ENCODE measurements at places on chromosomes 2 and 18. TPM values are rescaled to one million over a fixed set of nuclear protein-coding genes. Genes with fewer than 3 reads are reported as not detected.
A peak's percentile ranks its signal among the peaks of the same experiment; 100 is the strongest.

GRCh38 chr2:176781570-176782217 lies 430.9 kb upstream of the HNRNPA3 start:
- H3K4me1 ChIP-seq, result no peaks in the 10 kb centered on the region
- H3K27ac ChIP-seq, result no peak overlapping the region
- H3K36me3 ChIP-seq, result no peaks in the 10 kb centered on the region
- H3K27me3 ChIP-seq, result no peaks in the 10 kb centered on the region
- no peak for DNase-seq

- H3K27me3 ChIP-seq, result no peaks in the 10 kb centered on the region
- DNase-seq, result no peak
- no peaks in the 10 kb centered on the region for H3K4me1 ChIP-seq
- H3K27ac ChIP-seq, result no peak overlapping the region
- no peak overlapping the region for H3K4me3 ChIP-seq
These were observed 269.0 kb downstream of the CDCA7 start for GRCh38 chr2:173623438-173624319.

GRCh38 chr2:218567797-218568189 lies 358 bp downstream of the USP37 start:
- peak overlapping the region; percentile 65 for H3K27ac ChIP-seq
- peak overlapping the region; percentile 97 for H3K4me3 ChIP-seq
- 0 out of 2 replicates have a peak, but pooled peaks cover 4% of the 10 kb centered on the region for H3K36me3 ChIP-seq
- no peaks in the 10 kb centered on the region for H3K27me3 ChIP-seq

- H3K27ac ChIP-seq, result no peak overlapping the region
- H3K36me3 ChIP-seq, result no peaks in the 10 kb centered on the region
- no peaks in the 10 kb centered on the region for H3K4me1 ChIP-seq
- DNase-seq, result no peak
These were observed 1315.1 kb downstream of the SUCLG1 start for GRCh38 chr2:83143946-83144345.

- peaks cover 5% of the 10 kb centered on the region for H3K4me1 ChIP-seq
- H3K36me3 ChIP-seq, result peaks cover 18% of the 10 kb centered on the region
- no peak overlapping the region for H3K4me3 ChIP-seq
- no peaks in the 10 kb centered on the region for H3K27me3 ChIP-seq
- no peak overlapping the region for H3K27ac ChIP-seq
These were observed 1.8 kb downstream of the LANCL1 start for GRCh38 chr2:210474776-210475175.

DNA sequence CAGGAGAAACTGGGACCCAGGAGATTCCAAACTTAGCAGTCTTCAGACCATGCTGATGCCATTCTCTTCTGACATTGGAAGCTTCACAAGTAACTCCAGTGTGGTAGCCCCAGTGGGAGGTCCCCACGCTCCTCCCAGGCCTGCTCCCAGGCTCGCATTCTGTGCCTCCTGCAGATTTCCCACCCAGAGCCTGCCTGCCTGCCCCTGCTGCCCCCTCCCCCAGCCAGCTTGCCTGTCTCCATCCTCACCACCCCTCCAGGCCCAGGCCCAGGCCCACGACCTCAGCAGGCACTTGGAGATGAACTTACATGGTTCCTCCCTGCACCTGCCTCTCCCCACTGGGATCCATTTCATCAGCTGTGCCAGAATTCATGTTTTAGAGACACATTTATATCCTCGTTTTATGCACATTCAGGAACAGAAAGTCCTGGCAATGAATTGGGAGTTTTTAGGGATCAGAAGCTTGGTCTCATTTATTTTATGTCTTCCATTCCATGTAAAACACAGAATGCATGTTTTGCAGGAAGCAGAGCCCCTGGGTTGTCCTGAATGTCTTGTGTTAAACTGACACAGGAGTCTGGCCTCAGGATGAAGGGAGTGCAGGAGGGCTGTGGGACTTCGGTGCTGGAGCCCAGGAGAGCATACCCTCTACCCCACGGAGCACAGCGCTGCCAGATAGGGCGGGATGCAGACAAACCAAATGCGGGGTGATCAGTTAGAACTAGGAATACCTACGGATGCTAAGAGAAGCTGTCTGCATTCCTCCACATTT lies 150.5 kb downstream of the SNTG2 start:
- H3K36me3 ChIP-seq, result no peaks in the 10 kb centered on the region
- no peaks in the 10 kb centered on the region for H3K27me3 ChIP-seq
- no peaks in the 10 kb centered on the region for H3K4me1 ChIP-seq
- no peak overlapping the region for H3K27ac ChIP-seq
- H3K4me3 ChIP-seq, result no peak overlapping the region

GRCh38 chr2:30237239-30237965 lies 6.1 kb downstream of the LBH start:
- H3K27ac ChIP-seq, result peak overlapping the region; percentile 71
- peaks cover 60% of the 10 kb centered on the region for H3K4me1 ChIP-seq
- no peaks in the 10 kb centered on the region for H3K27me3 ChIP-seq

DNA sequence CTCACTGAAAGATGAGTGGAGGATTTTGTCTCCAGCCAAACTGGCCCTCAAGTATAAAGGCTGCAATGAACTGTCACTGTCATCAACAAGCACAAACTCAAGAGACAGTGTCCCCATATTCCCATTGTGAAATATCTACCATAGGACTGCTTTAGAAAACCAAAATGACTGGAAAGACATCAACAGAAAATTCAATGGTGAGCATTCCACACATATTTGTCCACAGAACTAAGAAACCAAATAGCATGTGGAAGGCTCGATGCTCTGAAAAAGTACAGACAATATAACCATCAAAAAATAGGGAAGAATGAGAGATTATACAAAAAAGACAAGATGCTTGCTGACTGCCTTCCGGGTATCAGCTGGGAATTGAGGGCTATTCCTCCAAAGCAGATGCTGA lies 37.6 kb downstream of the TGFBRAP1 start:
- no peaks in the 10 kb centered on the region for H3K4me1 ChIP-seq
- H3K4me3 ChIP-seq, result no peak overlapping the region
- H3K27me3 ChIP-seq, result no peaks in the 10 kb centered on the region

- H3K36me3 ChIP-seq, result no peaks in the 10 kb centered on the region
- H3K4me3 ChIP-seq, result no peak overlapping the region
- H3K27ac ChIP-seq, result no peak overlapping the region
These were observed 395.2 kb downstream of the MTX2 start for GRCh38 chr2:176664478-176664877.

DNA sequence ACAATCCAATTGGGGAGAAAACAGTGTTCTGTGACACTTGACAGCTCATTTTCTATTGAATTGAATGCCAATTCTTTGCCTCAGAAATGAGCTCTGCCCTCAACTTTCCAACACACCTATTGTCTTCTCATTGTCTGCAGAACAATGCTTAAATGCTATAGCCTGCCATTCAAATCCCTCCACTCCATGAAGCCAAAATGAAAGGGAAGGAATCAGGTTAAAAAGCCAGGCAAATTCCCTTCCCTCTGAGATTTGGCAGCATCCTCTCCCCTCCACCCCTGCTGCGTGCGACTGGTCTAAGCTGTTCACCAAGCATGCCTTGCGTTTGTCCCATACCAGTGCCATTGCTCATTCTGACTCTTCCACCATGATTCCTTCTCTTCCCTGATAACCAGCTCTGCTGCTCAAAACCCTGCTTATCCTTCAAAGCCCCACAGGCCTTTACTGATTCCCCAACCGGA lies 32.4 kb upstream of the TMEM131 start:
- no peak overlapping the region for H3K4me3 ChIP-seq
- peaks cover 13% of the 10 kb centered on the region for H3K27me3 ChIP-seq
- DNase-seq, result peak; percentile 39
- H3K36me3 ChIP-seq, result no peaks in the 10 kb centered on the region
- no peaks in the 10 kb centered on the region for H3K4me1 ChIP-seq
- H3K27ac ChIP-seq, result no peak overlapping the region

Gene TTN
- total RNA-seq, result not detected

Gene PCARE
- not detected for total RNA-seq

Gene APCDD1
- not detected for total RNA-seq

Gene SMAD2
- total RNA-seq, result 77.7 TPM

Gene CHN1
- 115 TPM for total RNA-seq

Gene HSPD1
- total RNA-seq, result 151 TPM
